HAP-1 (cell line): ENCODE measurements at places on chromosomes 7 and 10.

GRCh38 chr10:132133449-132134240 is 53.1 kb upstream of the DPYSL4 start:
- no peak for DNase-seq

DNA sequence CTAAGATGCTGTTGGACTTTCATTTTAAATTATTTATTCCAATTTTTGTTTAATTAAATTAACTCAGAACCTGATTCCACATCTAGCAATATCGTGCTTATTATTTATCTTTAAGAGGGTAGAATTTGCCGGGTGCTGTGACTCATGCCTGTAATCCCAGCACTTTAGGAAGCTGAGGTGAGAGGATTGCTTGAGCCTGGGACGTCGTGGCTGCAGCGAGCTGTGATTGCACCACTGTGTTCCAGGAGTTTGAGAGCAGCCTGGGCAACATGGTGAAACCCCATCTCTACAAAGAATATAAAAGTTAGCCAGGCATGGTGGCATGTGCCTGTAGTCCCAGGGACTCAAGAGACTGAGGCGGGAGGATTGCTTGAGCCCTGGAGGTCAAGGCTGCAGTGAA is 47.8 kb downstream of the ZFAND4 start:
- no peak for DNase-seq

DNA sequence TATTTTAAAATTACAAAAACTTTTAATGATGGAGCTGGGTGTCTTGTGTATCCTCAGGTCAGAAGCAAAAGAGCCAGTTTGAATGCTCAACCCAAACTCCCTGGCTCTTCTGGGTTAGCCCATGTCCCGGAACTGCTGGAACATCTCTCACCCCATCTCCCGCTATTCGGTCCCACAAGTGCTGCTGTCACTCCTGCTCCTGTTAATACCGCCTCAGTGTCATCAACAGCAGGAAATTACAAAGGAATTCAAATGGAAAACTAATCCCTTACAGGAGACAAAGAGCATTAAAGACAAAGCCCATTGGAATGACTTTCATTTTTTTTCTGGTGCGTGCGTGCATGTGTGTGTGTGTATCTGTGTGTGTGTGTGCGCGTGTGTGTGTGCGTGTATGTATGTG is 112.0 kb upstream of the C7orf33 start:
- peak; percentile 18 for DNase-seq

GRCh38 chr7:100394077-100394476 is 20.8 kb downstream of the PILRA start:
- no peak for DNase-seq

- DNase-seq, result no peak
Measured at GRCh38 chr7:111108000-111108399, 17.1 kb downstream of the LRRN3 start.

DNA sequence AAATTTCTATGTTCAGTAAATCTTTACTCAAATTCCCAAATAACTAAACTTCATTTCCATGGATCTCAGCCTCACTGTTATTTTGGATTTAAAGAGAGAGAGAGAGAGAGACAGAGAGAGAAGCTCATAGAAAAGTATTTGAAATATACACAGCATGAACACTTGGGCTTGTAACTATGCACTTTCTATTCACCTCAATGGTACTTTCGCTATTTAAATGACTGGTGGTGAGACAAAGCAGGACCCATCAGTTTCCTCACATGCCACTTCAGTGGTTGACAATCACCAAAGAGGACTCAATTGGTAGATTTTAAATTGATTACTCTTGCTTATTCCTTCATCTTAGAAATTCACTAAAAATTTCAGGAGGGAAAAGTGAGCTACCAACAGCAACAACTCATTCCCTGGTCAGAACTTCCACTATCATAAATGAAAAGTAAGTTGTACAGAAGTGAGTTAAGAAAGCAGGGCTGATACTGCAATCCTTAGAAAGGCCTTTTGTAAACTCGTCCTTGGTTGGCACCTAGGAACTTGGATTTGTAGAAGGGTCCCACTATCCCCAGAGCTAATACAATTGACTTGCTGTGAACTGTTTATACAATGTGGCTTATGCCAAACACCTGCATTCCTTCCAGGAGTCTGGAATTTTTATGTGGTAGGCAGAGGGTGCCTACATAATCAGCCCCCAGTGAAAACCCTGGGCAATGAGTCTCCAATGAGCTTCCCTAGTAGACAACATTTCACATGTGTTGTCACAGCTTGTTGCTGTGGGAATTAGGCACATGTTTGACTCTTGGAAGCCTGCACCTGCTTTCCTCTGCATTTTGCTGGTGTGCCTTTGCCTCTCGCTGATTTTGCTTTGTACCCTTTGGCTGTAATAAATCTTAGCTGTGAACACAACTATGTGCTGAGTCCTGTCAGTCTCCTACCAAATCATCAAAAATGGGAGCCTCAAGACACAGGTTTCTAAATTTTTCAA is 10.8 kb downstream of the ERLIN1 start:
- DNase-seq, result no peak

DNA sequence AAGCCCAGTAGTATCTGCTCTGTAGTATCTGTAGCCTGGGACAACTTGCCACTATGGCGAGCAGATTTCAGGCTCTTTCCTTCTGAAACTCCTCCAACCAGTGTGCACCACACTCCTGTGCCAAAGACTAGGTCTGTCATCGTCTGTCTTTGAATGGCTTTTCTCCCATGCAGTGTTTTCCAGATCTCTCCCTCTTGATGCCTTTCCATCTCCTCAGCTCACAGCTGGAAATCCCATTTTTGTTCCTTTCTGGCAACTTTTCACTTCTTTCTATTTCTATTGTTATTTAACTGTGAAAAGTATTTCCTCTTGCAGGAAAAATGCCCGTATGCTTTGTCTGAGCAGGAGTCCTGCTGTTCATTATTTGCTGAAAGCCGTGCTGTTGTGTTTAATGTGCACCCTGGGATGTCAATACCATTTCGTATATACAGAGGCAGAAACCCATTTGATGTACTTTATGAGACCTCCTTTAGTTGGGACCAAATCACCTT is 373.7 kb downstream of the PHTF2 start:
- no peak for DNase-seq

DNA sequence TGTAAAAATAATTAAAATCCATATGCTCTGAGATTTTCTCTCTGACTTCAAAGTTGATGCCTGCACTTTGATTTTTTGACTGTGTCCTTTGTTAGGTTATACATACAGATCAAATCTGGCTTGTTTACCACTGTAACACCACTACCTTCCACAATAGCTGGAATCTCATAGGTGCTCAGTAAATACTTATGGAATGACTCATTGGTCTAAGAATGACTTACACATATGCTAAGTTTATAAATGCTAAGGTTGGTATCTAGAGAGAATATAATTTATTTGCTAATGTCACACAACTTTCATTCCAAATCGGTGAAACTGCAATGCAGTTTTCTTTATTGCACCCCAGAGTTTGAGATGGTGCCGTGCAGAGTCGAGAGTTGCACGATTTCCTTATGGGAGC is 578.5 kb downstream of the SH2D4B start:
- no peak for DNase-seq

DNA sequence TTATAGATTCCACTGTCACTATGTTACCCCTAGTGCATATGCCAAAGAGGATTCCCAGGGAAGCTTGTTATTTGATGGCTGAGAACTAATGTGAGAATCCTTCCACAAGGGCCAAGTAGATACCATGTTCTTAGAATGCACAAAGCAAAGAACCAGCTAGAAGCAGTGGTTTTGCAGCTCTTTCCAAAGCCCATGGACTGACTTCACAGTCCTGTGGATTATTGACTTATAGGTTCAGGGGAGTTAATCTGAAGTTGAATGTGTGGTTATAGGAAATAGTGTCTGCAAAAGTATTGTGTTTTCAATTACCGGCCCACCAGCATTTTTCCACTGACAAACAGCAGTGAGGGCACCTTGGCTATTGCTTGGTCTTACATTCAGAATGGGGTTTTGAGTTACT is 28.2 kb downstream of the TIMM23 start:
- no peak for DNase-seq

- no peak for DNase-seq
Measured at GRCh38 chr7:150986556-150986955, 4.3 kb upstream of the NOS3 start.

GRCh38 chr10:88150339-88150738 is 286.9 kb downstream of the PTEN start:
- DNase-seq, result no peak

- DNase-seq, result no peak
Measured at GRCh38 chr7:55026867-55027490, 8.2 kb downstream of the EGFR start.

DNA sequence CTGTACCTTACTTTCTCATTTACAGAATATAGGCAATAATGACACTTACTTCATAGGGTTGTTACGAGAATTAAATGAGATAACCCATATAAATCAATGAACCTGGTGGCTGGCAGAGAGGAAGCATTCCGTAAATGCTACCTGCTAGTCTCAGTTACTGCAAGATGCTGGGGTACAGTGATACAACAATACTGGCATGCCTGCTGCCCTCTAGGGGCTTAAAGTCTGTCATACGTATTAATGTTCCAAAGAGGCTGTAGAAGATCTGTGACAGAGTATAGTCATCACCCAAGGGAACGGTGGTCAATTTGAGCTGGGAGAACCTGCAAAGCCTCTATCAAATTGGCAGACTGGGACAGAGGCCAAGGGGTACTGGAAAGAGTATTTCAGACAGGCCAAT is 421.5 kb downstream of the GPAM start:
- no peak for DNase-seq

DNA sequence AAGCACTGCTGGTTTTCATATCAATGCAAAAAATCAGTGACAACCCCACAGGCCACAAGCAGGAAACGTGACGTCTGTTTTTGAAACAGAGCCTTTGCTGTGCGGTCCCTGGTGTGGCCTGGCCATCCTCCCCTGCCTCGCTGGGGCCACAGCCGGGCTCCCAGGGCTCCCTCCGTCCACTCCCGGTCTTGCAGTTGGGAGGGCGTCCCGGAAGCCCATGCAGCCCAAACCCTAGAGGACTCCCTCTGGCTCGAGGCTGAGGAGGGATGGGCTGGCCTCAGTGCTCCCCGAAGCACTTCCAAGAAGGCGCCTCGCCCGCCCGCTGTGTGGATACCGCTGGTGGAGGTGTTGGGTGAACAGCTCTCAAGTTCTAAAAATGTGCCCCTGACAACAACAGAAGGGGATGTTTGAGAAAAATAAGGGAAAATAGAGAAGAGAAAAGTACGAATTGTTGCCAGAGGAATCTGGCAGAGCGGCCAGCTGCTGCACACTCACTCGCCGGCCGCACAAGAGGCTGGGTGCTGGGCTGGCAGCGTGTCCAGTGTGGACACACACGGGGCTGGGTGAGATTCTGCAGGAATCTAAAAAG is 73.5 kb downstream of the ZRANB1 start:
- DNase-seq, result no peak

DNA sequence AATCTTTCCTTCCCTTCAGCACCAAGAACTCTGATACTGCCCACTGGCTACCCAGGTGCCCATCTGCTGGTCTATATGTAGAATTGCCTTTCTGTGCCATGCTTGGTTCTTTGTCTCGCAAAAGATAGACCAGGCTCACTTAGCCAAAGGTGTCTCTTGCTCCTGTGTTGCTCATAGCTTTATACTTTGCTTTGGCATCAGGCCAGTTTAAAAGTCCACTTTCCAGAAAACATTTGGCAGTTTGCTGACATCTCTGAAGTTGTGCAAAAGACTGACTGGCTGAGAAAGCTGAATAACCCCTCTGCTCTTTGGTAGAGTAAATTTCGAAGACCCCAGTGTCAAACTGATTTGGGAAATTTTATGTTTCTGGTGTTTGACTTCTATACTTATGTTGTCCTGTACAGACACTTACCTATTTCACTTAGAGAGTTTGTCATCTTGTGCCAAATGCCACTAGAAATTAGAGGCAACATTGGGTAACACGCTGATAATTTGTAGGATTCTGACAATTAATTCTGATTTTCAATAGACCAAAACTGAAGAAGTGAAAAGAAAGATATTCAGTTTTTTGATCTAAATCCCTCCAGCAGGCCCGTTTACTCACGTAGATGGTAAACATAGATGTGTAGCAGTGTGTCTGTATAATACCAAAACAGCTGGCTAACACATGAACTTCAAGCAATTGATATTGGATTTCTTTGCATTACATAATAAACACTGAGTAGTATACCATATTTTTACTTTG is 91.1 kb downstream of the CPED1 start:
- no peak for DNase-seq

DNA sequence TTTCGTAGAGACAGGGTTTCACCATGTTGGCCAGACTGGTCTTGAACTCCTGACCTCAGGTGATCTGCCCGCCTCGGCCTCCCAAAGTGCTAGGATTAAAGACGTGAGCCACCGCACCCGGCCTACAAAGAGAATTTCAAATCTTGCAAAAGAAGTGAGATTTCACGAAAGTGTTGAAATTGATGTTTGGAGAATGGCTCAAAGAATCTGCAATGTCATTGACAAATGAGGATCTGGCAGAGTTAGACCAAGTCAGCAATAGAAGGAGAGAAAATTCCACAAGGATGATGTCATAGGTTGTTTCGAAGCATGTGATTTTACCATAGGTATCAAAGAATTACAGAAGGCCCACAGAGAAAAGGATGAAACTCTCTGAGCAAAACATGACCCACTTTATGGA is 71.7 kb downstream of the LYZL2 start:
- no peak for DNase-seq

DNA sequence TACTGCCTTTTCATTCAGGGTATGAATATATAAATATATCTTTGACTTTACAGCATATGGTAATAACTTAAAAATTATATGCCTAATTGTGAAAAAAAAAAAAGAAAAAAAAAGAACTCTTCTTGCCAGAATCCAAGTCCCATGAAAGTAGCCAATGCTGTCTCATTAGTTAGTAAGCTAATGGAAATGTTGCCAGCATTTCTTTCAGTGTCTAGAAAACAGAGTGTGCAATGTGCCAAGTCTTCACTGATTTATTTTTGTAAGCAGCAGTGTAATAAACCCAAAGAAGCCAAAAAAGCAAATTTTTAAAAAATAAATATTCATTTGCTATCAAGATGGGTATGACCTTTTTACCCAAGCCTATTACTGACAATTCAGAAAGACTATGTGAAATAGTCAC is 31.1 kb upstream of the LRRN3 start:
- no peak for DNase-seq

DNA sequence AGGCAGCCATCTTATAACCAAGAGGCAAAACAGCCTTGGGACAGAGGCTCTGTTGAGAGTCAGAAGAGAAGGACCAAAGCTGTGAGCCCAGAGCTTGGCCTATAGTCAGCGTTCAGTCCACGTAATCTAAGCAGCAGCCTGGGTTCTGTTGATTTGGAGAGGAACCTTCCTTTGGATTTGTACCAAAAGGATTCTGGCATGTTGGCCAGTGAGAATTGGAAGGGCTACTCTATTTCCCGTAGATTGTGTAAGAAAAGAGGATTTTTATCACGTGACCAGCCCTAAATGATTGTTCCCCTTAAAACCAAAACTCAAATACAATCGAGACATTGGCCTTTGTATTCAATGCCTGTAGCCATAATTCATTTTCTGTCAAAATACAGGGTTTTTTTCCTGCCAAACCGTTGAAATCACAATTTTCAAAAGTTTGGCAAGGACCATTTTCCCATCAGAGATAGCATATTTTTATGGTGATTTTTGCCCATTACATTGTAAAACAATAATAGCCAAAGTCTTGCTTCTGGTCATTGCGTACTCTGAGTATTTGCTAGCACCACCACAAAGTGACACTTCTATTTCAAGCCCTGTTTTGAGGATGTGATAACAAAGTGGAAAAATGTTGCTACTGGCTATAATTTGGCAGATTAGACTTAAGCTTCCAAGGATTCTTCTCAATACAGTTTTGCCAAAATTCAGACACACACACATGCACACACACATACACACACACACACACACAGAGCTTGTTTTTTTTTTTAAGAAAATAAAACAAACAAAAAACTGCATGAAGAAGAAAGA is 23.1 kb upstream of the BMPER start:
- DNase-seq, result no peak
